ENCODE measurements at places on chromosomes 7 and 10.

DNA sequence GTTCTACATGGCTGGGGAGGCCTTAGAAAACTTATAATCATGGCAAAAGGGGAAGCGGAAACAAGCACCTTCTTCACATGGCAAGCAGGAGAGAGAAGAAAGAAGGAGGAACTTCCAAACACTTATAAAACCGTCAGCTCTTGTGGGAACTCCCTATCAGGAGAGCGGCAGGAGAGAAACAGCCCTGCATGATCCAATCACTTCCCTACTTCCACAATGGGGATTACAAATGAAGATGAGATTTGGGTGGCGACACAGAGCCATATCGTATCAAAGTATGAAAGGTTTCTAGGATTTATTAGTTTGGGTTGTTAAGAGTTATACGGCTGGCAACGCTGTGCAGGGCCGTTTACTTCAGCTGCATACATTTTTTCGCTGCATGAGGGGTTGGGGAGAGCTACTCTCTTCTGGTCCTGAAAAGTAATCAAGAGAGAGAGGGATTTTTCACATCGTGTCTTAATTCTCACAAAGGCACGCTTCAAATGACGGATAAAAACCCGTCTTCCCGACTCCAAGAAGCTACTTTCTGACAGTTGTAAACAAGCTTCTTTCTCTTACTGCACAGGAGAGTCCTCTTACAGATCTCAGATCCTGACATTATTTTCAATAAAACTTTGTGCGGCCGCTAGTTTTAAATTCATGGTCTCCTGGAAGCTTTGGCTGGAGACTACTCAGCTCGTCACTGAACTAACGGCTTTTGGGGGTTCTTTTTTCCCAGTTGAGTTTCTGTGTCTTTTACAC is 751 bp upstream of the GTPBP10 start:
- no peak for DNase-seq

DNA sequence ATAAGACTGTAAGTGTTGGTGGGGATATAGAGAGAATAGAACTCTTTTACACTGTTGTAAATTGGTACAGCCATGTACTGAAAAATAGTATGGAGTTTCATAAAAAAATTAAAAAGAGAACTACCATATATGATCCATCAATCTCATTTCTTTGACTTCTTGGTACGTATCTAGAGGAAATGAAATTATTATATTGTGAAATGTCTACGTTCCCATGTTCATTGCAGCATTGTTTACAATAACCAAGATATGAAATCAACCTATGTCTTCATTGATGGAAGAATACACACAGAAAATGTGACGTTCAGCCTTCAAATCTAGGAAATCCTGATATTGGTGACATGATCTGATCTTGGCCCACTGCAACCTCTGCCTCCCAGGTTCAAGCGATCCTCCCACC is 32.0 kb downstream of the SHOC2 start:
- DNase-seq, result no peak

- no peak for DNase-seq
These were observed 196.1 kb upstream of the KLF14 start for GRCh38 chr7:130929896-130930659.

- DNase-seq, result no peak
These were observed 19.4 kb upstream of the SH2D4B start for GRCh38 chr10:80518143-80518806.

DNA sequence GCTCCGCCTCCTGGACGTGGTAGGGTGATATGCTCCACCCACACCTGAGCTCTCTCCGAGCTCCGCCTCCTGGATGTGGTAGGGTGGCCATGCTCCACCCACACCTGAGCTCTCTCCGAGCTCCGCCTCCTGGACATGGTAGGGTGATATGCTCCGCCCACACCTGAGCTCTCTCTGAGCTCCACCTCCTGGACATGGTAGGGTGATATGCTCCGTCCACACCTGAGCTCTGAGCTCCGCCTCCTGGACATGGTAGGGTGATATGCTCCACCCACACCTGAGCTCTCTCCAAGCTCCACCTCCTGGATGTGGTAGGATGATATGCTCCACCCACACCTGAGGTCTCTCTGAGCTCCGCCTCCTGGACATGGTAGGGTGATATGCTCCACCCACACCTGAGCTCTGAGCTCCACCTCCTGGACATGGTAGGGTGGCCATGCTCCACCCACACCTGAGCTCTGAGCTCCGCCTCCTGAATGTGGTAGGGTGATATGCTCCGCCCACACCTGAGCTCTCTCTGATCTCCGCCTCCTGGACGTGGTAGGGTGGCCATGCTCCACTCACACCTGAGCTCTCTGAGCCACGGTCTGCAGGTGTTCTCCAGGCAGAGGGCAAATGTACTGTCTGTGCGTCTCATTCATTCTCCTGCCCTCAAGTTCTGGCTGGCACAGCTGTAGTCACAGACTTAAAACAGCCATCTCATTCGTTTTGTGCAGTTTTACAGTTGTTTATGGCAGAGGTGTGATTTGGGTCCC is 252.4 kb downstream of the DIP2C start:
- no peak for DNase-seq

- DNase-seq, result no peak
These were observed 587 bp downstream of the HOXA10 start for GRCh38 chr7:27173511-27173955.

DNA sequence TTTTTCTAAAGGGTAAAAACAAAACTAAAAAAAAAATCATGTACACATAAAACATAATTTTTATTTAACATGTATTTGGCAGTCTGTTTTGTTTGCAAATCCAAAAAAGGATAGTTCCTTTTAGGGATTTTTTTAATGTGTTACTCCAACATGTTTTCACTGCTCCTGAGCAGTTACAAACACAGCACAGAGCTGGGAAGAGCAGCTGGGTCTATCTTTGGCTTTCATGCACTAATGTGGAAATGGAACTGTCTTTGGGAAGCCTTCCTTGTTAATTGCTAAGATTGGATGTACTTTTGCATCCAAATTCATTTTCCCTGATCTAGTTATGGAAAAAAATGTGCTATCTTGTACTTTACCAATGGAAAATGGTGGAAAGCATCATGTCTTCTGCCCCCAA is 1035.1 kb downstream of the CNTNAP2 start:
- DNase-seq, result no peak

DNA sequence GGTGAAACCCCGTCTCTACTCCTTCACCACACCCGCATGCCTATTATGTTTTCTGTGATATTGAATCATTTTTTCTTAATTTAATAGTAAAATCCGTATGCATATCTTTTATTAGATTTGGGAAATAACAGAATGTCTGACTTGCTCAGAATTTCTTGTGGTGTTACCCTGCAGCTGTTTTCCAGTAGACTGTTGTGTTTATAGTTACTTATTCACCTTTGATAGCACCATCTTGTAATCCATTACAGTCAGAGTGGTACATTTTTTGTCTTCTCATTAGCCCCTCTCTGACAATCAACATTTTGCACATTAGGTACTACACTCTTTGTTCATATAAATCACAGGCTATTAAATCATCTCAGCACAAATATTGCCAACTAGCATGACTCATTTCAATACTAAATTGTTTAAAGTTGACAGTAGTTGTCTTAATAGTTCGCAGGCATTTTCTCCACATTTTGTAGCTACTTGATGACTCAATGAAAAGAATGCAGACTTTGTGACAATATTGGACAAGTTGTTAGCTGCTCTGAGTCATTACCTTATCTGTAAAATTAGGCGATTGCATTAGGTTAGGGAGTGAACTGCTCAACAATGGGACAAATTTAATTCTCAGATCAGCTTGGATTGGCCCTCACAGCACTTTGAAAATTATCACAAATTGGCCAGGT is 17.8 kb upstream of the SLC16A12 start:
- no peak for DNase-seq

DNA sequence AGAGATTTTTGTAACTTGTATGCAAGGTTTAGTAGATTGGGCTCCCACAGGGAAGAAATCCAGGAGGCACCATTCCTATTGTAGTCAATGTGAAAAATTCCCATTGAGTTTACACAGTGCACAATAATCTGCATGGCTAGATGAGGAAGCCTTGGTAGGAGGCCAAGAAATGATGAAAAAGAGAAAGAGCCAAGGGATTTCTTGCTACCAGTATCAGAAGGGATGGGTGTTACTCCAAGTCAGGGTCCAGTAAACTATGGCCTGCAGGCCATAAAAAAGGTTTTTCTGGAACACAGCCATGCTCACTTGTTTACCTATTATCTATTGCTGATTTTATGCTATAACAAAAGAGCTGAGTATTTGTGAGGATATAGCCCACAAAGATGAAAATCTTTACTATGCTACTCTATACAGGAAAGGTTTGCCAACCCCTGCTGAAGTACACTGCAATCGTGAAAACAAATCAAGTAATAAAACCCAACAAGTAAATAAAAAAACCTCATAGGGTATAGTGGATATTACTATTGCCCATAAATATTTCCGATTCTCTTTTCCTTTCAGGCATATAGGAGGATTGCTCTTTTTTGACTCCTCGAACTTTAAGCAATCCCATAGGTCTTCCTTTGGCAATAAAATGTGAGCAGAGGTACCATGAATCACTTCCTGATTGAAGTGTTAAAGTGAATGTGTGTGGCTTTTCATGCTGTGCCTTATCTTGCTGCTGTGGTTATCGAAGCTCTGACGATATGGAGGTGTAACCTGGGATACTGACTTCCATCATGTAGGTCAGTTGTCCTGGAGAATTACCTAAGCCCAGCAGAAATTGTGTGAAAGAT is 256.3 kb upstream of the MAGI2 start:
- no peak for DNase-seq

DNA sequence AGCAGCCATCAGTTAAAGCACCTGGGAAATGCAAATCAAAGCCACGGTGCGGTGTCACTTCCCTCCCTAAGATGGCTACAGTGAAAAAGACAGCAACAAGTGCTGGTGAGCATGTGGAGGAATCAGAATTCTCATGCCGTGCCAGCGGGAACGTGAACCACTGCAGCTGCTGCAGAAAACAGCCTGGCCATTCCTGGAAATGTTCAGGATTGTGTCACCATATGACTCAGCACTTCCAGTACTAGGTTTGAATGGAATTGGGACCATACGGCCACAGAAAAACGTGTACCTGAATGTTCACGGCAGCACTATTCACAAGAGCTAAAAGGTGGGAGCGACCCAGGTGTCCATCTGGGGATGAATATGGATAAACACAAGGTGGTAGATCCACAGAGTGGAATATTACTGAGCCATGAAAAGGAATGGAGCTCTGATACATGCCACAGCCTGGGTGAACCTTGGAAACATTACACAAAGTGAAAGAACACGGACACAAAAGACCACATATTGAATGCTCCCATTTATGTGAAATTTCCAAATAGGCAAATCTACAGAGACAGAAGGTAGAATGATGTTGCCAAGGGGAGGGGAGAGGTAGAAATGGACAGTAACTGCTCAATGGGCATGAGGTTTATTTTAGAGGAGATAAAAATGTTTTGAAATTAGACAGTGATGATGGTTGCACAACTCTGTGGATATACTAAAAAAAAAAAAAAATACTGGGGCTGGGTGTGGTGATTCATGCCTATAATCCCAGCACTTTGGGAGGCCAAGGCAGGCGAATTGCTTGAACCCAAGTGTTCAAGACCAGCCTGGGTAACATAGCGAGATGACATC is 61.6 kb downstream of the MICALL2 start:
- no peak for DNase-seq

DNA sequence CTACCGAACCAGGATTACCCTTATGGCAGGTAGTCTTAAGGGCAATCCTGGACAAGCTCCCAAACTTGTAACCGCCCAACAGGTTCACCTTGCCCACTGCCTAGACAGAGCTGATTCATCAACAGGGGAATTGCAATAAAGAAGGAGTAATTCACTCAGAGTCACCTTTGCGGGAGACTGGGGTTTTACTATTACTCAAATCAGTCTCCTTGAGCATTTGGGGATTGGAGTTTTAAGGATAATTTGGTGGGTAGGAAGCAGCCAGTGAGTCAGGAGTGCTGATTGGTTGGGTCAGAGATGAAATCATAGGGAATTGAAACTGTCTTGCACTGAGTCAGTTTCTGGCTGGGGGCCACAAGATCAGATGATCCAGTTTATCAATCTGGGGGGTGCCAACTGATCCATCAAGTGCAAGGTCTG is 25.3 kb downstream of the HK1 start:
- DNase-seq, result no peak

GRCh38 chr10:86366902-86367151 is 232 bp upstream of the GRID1 start:
- DNase-seq, result no peak

DNA sequence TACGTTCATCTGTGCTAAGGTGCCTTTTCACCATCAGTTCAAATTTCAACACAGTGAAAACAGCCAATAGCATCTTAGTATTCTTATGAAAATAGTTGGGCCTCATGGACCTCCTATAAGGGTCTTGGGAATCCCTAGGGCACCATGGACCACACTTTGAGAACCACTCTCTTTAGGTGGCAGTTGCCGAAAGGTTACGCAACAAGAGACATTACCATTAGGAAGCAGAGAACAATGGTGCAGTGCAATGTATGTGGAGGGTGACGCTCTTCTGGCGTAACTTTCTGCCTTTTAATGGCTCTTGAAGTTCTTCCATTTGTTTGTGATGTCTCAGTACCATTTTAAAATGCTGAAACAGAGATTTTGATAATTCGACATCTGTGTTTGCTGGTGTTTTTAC is 131.1 kb downstream of the CNNM2 start:
- no peak for DNase-seq

DNA sequence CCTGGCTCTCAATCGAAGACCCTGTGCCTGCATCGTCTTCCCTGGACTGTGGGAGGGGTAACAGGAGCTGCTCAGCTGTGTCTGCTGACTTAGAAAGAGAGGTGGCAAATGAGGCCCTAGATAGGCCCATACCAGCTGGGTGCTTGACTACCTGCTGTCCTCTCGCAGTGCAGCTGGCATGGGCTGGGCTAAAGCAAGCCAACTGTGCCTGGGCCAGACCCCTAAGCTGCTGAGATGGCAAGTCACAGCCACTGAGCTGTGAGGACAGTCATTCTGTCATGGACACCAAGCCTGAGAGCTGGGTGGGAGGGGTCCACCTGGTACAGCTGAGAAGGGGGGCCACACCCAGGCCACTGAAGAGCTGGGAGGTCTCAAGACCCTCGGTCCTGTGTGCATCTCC is 45.8 kb upstream of the AQP1 start:
- no peak for DNase-seq

GRCh38 chr7:32177232-32177631 is 107.0 kb upstream of the PDE1C start:
- no peak for DNase-seq

- no peak for DNase-seq
These were observed 9.0 kb downstream of the ADK start for GRCh38 chr10:74160013-74160412.

DNA sequence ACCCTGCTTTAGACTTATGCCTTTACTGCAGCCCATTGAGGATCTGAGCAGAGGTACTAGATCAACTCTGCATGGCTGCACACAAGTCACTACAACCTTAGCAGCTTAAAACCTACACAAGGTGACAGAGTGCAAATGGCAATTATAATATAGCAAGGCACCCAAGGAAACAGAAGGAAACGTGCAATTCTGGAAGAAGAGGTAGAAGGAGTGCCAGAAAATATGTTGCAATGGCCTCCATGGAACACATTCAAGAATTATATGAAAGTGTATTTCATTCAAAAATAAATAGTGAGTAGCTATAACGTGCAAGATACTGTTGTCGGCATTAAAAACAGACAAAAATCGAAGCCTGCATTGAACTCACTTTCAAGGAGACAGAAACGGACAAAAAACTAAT is 2.9 kb upstream of the AKR1C8 start:
- no peak for DNase-seq

GRCh38 chr10:9339716-9340115 is 1285.2 kb downstream of the GATA3 start:
- DNase-seq, result no peak

- no peak for DNase-seq
These were observed 70.0 kb downstream of the VOPP1 start for GRCh38 chr7:55502124-55502857.

- no peak for DNase-seq
These were observed 945 bp downstream of the TAS2R40 start for GRCh38 chr7:143222782-143223181.

GRCh38 chr7:43646603-43647338 is 63.9 kb downstream of the STK17A start:
- no peak for DNase-seq
